ENCODE measurements at places on chromosomes 1 and 21.

DNA sequence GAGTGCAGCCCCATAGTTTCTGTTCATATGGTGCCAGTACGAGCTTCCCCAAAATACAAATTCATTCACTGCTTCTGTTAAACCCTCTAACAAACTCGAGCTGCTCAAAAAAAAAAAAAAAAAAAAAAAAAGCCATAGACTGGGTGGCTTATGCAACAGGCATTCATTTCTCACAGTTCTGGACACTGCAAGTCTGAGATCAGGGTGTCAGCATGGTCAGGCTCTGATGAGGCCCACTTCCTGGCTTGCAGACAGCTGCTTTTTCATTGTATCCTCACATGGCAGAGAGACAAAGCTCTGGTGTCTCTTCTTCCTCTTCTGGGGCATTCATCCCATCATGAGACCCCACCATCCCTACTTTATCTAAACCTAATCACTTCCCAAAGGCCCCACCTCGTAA lies 121.6 kb downstream of the PTBP2 start:
- no peak for DNase-seq

DNA sequence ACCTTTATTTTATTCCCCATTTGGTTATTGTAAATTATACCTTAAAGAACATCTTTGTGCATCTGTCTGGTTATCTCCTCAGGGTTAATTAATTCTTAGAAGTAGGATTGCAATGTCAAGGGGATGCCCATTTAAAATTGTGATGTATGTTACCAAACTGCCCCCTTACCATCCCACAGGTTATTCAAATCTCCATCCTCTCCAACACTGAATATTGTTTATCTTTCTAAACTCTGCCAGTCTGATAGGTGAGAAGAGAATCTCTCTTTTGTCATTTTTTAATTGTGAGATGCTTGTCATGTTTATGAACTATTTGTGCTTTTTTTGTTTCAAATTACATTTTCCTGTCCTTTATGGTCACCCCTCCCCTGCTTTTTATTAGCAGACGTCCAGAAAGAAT lies 55.8 kb downstream of the VWA5B1 start:
- no peak for DNase-seq

- no peak for DNase-seq
Observed at GRCh38 chr1:150302338-150302737, 8.7 kb downstream of the MRPS21 start.

DNA sequence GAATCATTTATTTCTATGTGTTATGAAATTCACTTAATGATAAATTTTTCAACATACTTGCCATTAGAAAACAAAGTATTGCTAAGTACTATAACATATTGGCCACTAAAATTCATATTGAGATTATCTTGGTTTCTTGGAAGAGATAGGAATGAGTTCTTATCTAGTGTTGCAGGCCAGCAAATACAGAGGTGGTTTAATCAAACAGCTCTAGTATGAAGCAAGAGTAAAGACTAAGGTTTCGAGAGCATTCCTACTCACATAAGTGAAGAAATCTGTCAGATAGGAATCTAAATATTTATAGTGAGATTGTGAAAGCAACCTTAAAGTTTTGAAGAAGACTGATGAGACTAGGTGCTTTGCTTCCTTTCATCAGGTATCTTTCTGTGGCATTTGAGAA lies 37.9 kb upstream of the FOXE3 start:
- no peak for DNase-seq

DNA sequence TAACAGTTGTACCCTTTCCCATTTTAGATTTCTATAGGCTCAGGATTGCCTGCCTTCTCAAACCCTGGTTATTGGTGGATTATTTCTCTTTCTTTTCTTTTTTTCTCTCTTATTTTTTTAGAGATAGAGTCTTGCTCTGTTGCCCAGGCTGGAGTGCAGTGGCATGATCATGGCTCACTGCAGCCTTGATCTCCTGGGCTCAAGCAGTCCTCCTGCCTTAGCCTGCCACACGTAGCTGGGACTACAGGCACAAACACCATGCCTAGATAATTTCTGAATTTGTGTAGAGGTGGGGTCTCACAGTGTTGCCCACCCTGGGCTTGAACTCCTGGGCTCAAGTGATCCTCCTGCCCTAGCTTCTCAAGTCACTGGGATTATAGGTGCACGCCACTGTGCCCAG lies 58.8 kb downstream of the UCK2 start:
- no peak for DNase-seq

DNA sequence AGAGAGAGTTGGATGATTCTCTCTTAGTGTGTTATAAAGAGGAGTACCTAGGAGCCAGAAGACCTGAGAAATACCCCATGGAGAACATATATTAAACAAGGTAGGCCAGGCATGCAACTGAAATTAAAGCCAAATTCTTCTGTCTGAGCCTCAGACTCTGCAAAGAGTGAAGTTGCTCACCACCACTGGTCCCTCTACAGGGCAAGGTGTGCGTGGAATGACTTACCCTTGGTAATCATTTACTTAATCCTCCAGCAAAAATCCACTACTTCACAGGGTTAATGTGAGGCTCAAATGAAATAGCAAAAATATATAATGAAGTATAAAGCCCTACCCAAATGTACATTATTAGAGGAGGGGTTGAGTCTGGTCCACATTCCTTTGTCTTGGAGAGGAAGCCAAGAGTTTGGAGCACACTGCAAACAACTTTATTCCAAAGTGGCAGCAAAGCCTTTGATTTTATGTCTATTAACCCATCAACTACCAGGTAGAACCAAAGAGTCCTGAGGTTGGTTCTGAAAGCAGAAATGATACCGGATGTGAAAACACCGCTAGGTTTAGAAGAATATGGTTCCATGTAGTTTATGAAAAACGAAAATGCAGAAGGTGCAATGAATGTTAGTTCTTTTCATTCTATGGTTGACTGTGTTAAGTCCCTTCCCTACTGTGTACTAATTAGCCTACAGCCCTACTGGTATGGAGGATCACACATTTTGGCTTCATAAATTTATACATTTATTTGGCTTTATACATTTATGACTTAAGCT lies 8.5 kb downstream of the SSR2 start:
- DNase-seq, result no peak

GRCh38 chr1:157314408-157314807 lies 176.2 kb upstream of the ETV3 start:
- no peak for DNase-seq

DNA sequence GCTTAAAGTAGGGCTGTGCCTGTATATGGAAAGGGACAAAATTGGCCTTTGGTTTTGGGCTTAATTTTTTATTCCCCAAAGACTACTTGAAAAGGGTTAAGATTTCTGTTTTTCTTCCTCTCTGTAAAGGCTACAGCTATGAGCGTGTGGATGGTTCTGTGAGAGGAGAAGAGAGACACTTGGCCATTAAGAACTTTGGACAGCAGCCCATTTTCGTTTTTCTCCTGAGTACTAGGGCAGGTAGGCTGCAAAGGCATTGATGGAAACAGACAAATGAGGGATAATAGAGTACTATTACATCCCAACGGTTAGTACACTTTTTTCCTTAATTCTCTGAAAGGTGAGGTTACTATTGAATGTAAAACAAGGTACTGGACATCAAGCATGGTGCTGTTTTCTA lies 29.6 kb downstream of the CHD1L start:
- no peak for DNase-seq

GRCh38 chr1:163202833-163203451 lies at the start of gene RGS5:
RGS5 (minus strand) TSS chr1:163202916; CDS start chr1:163202835, 81 bp downstream.
- no peak for DNase-seq
